Caki2 (cell line): ENCODE measurements at places on chromosomes 16 and 17. TPM values are rescaled to one million over a fixed set of nuclear protein-coding genes. Genes with fewer than 3 reads are reported as not detected.

The FA2H gene
- total RNA-seq: 1.4 and 10.7 TPM in 2 replicates

The PDE6G gene
- total RNA-seq: 1.4 TPM in 1 of 2 replicates, not detected in the other

The TP53TG3 gene
- total RNA-seq: not detected in 2 replicates

The HEATR9 gene
- not detected in 2 replicates for total RNA-seq

The SDK2 gene
- 0.06 and 0.14 TPM in 2 replicates for total RNA-seq

The CCL5 gene
- 16.0 and 21.5 TPM in 2 replicates for total RNA-seq

The FSCN2 gene
- total RNA-seq: 0.37 and 1.6 TPM in 2 replicates

The BCL6B gene
- not detected in 2 replicates for total RNA-seq

The SKAP1 gene
- total RNA-seq: 0.88 TPM in 1 of 2 replicates, not detected in the other

The TSR3 gene
- total RNA-seq: 208 and 278 TPM in 2 replicates

DNA sequence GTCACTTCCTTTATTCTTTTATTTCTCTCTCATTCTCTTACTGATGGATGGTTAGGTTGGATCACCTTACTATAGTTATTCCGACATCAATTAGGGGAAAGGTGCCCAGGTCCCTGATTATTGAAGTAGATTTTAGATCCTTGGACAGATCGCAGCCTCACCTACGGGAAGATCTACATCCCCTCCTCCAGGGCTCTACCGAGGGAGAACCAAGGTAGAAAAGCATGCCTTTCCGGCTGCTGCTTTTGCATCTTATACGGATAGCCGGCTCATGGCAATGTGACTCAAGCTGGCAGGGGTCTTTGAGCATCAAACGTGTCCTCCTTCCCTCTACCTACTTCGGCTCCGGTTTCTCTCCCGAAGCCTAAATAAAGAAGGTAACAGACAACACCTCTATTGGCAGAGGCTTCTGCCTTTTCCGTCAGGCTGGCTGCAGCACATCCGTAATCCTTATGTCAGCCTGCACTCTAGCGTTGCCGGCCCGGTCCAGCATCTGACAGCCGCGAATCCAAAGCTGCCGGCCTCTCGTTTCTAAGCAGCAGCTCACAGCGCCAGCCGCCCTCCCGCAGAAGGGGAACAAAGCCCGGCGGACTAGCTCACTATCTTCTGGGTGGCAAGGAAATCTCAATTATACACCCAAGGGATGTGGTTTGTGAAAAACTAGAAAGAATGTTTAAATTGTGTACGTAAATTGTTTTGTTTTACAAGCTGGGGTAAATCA, 46.9 kb downstream of the IRX6 start:
- DNase-seq: no peak

GRCh38 chr16:56324406-56324805, 100.9 kb downstream of the AMFR start:
- DNase-seq: peak; percentile 67

DNA sequence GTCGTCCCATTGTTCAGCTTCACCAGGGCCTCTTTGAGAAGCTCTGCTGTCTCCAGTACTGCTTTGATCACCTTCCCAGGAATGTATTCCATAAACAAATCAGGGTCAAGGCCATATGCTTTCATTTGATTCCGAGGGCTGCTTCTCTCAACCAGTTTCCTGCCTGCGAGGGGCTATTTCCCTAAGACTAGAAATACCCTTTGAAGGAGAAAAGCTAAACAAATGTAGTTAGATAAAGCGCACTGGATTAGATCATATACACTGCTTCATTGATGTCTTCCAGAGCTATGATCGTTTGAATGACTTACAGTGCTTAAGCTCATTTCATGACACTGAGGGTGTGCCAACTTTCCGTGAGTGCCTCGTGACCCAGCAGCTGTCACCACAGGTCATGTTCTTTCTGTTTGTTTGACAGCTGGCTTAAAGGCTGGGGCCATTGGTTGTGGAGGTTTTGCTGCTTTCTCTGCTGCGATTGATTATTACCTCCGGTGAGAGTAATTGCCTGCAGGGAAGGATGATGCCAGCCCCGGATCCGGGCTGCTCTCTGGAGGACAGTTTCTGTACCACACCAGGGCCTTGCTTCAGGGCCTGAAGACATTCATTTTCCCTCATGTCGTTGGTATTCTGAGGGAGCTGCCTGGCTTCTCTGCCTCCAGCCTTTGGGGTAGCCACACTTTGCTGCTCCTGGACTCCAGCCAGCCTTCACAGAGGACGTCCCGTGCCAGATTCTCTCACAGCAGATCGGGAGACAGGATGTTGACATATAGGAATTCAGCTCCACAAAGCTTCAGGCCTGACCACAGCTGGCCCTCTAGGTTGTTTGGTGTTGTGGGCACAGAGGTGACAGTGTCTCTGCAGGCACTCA, 3.9 kb downstream of the TIMM22 start:
- no peak for DNase-seq

DNA sequence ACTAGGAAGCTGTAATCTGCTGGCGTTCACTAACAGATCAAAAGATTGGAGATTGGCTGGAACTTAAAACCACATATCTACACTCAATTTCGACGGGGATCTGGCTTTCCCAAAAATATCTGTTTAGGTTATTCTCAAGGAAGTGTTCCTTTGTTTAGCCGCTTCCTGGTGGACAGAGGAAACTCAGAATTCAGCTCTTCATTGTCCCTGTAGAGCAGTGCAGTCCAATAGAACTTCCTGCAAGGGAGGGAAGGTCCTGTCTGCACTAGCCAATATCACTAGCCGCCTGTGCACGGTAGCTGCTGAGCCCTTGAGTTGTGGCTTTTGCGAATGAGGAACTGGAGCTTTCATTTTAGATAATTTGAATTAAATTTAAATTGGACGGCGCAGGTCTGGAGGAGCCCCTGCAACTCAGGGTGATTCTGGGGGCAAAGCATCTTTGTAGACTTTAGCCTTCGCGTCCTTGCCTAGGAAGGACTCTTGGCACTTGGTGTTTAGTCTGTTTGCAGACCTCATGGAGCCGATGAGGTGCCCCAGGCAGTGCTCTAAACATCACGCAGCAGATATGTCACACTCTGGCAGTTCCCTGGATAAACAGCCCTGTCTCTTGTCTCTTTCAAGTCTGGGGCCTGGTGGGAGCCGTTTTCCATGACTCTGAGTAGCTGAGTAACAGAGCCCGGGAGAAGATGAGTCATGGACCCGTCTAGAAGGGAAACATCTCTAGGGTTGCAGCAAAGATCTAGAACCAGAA, 122.2 kb downstream of the CCDC182 start:
- DNase-seq: peak; percentile 82

DNA sequence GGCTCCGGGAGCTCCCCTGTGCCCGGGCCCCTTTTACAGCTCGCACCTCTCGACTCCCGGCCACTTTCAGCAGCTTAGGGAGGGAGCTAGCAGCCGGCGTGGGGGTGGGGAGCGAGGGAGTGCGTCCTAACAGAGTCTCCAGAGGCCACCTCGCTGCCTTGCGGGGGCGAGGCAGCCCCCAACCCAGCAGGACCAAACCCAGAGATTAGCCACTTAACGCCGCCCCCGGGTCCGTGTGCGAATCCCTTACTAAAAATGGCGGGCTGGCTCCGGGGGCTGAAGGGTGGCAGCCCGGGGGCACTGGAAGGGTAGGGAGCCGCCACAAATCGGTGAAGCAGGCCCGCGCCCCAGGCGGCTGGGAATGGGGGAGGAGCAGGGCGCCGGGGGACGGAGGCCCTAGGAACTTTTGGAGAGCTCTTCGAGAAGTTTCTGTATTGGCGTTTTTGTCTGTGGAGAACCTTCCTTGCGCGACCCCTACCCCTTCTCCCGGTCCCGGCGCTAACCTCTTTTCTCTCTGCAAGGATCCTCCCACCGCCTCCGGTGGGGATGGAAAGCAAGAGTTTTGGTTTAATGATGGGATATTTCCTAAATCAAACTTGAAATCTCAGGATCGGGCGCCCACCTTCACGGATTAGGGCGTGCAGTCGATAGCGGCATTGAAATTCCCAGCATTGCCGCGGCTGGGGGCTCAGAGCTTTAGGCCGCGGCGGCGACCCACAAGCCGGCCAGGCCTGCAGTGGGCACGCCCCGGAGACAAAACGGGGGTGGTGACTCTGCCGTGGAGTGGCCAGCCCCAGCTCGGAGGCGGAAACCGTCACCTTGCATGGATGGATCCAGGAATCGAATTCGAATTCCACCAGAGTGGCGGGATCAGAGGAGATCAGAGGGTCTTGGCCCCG, 793 bp upstream of the IRX3 start:
- no peak for DNase-seq

GRCh38 chr16:17237350-17237944, 233.3 kb downstream of the XYLT1 start:
- no peak for DNase-seq

GRCh38 chr16:68664297-68664696, 19.2 kb downstream of the CDH3 start:
- DNase-seq: no peak

DNA sequence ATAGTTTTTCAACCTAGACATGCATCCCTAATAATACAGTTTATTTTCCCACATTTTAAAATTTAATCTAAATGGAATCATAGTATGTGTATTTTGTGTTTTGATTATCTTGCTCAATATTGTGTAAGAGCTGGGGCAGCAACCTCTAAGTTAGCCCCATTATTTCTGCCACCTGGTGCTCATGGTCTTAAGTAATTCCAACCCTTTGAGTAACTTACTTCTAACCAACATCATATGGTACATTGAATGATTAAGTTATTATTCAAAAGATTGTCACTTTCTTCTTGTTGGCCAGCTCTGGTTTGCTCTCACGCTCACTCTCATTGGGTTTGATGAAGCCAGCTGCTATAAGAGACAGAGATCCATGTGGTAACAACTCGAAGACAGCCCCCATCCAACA, 3.9 kb upstream of the KRTAP4-3 start:
- DNase-seq: no peak

- no peak for DNase-seq
Observed at GRCh38 chr17:8038954-8039610, at the start of gene ALOX15B. ALOX15B (plus strand) TSS chr17:8039059; CDS start chr17:8039156, 97 bp downstream.

DNA sequence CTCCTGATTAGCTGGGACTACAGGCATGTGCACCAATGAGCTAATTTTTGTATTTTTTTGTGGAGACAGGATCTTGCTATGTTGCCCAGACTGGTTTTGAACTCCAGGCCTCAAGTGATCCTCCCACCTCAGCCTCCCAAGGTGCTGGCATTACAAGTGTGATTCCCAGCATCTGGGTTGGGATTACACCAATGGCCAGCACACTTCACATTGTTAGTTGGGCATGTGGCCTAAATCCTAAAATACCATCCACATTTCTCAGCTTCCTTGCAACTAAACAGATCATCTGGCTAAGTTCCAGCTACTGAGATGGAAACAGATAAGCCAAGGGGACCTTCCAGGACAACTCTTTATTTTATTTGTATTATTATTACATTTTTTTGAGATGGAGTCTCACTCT, 9.9 kb downstream of the RABEP2 start:
- DNase-seq: no peak

- DNase-seq: no peak
Observed at GRCh38 chr17:63838631-63839171, 3.8 kb downstream of the SMARCD2 start.

DNA sequence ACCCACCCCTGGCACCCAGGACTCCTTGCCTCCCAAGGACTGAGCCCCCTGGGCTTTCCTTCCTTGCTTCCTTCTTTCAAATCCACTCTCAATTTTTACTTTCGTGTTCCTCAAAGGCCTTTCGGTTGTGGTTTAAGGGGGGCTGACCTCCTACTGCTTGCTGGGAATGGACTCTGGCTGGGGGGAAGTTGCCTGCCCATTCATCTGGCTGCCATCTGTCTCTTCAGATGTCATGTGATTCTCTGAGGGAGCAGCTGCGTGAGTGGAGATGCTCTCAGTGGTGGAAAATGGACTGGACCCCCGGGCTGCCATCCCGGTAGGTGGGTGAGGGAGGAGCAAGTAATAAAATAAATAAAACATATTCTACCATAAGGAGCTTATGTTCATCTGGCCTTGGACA, 93.8 kb upstream of the RPRML start:
- DNase-seq: no peak

DNA sequence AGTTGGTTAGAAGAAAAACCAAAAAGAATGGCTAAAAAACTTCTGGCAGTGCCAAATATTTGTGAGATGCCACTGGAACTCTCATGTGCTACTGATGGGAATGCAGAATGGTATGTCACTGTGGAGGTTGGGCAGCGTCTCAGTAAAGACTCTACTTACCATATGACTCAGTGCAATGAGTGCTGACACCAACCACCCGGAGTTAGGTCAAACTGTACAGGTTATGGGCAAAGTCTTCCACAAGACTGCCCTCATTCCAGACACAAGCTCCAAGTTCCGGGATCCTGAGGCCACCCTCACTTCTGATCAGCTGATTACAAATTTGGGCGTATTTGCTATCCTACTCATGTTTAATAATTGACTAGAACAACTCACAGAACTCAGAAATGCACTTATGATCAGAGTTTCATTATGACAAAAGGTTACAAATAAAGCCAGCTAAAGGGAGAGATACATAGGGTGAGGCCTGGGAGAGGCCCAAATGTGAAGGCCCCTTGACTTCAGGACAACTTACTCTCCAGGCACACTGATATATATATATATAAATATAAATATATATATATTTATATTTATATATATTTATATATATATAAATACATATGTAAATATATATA, 114.9 kb downstream of the TRIM37 start:
- peak; percentile 95 for DNase-seq

GRCh38 chr17:2776589-2777241, 19.5 kb upstream of the RAP1GAP2 start:
- DNase-seq: no peak

DNA sequence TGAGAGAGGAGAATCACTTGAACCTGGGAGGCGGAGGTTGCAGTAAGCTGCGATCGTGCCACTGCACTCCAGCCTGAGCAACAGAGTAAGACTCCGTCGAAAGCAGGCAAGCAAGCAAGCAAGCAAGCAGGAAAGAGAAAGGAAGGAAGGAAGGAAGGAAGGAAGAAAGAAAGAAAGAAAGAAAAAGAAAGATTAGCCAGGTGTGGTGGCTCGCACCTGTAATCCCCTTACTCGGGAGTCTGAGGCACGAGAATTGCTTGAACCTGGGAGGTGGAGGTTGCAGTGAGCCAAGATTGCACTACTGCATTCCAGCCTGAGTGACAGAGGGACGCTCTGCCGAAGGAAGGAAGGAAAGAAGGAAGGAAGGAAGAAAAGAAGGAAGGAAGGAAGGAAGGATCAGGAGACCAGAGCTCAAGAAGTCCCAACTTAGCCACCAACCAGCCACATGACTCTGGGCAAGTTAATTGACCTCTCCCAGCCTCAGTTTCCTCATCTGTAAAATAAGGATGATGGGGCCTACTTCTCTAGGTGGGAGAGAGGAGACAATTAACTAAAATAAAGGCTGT, 6.5 kb downstream of the GFAP start:
- no peak for DNase-seq

- DNase-seq: no peak
Observed at GRCh38 chr16:50944436-50944835, 202.6 kb downstream of the CYLD start.

- no peak for DNase-seq
Observed at GRCh38 chr17:82615084-82616020, 32.9 kb downstream of the WDR45B start.

GRCh38 chr16:30430428-30430970, 669 bp upstream of the DCTPP1 start:
- no peak for DNase-seq
